Effector memory CD4-positive, alpha-beta T cell (primary cell): ENCODE measurements at places on chromosomes 1 and 21.

DNA sequence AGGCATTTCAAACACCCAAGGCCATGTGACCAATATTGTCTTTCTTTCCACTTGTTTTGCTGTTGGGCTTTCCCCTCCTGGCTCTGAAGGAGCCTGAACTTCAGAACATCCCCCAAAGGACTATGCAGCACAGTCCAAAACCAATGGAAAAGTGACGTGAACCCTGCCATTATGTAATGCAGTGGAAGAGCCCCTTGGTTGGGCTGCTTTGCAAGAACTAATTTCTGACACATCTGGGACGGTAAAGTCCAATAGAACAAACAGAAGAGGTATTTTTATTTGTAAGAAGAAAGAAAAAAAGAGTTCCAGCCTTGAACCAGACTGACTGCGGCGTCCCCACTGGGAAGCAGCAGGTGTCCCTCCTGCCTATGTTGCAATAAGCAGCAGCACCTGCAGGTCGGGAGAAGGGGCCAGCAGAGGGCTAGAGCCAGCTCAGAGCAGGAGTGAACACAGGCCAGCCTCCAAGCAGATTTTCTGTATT lies 116.7 kb downstream of the CDC7 start:
- DNase-seq: no peak

DNA sequence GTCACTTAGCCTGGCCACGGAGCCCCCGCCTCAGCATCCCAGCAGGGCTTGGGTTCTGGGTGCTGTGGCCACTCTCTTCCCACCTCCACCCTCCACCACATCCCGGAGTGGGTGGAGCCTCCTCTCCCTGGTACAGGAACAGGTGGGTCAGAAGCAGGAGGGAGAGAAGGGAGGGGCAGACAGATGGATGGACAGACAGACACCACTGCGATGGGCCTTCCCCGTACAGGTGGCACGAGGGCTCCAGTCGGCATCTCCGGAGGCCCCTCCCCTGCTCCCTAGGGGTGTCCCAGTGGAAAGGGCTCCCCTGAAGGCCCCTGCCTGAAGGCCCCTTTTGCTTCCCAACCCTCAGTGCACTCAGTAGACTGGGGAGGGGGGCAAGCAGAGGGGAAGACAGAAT lies 96.9 kb upstream of the TARDBP start:
- DNase-seq: no peak

DNA sequence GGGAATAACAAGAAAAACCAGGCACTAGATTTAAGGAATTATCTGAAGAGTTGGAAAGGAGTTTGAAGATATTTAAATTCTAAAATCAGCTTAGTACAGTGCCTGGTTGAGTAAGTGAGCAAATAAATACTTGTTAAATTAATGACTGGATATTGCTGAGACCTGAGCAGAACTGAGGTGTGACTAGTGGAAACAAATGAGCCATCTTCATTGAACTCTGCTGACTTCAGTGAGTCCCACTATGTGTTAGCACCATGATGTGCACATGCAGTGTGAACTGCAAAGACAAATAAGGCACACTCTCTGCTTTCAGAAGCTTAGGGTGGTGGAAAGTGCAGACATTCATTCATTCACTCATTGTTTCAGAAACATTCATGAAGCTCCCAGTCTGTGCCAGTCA lies 48.7 kb downstream of the ELAPOR1 start:
- DNase-seq: no peak

GRCh38 chr1:201374364-201374763 lies 3.1 kb downstream of the TNNT2 start:
- DNase-seq: no peak

DNA sequence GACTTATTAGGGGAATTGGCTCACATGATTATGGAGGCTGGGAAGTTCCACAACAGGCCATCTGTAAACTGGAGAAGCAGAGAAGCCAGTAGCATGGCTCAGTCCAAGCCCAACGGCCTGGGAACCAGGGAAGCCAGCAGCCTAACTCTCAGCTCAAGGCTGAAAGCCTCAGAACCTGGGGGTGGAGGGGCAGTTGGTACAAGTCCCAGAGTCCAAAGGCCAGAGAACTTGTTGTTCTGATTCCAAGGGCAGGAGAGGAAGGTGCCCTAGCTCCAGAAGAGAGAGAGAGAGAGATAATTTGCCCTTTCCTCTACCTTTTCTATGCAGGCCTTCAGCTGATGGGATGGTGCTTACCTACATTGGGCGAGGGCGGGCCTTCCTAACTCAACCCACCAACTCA lies 55.3 kb downstream of the MAN1C1 start:
- no peak for DNase-seq
